ENCODE measurements at places on chromosomes 4 and X.

GRCh38 chr4:10048941-10049697, 27.8 kb upstream of the SLC2A9 start:
- no peaks in the 10 kb centered on the region for H3K27me3 ChIP-seq
- H3K36me3 ChIP-seq: no peaks in the 10 kb centered on the region

DNA sequence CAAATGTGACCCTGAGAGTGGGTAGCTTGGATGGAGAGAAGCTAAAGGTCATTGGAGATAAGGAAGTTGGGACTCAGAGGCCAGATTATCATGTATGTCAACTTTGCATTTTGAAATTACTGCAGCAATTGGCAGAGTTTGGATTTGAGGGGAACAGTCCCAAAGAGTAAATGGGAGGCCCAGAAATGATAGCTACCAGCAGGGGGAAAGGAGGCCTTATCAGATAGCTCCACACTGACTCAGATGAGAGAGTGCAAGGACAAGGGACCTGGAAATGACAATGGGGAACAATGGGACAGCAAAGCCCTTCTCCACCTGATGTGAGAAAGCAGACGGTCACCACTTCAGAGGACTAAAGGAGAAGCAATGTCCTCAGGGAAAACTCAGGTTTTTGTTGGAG, 201.5 kb upstream of the JADE1 start:
- H3K4me3 ChIP-seq: no peak overlapping the region
- no peak for DNase-seq
- no peaks in the 10 kb centered on the region for H3K36me3 ChIP-seq
- H3K27ac ChIP-seq: no peak overlapping the region
- H3K4me1 ChIP-seq: no peaks in the 10 kb centered on the region

GRCh38 chrX:44961817-44962607, 89.0 kb downstream of the KDM6A start:
- H3K4me3 ChIP-seq: no peak overlapping the region
- DNase-seq: no peak
- H3K27me3 ChIP-seq: no peaks in the 10 kb centered on the region
- H3K27ac ChIP-seq: no peak overlapping the region
- no peaks in the 10 kb centered on the region for H3K4me1 ChIP-seq

GRCh38 chr4:169110633-169111032, 100.6 kb upstream of the CBR4 start:
- no peak overlapping the region for H3K4me3 ChIP-seq
- H3K27me3 ChIP-seq: no peaks in the 10 kb centered on the region
- DNase-seq: no peak
- peaks cover 10% of the 10 kb centered on the region for H3K36me3 ChIP-seq
- H3K4me1 ChIP-seq: peaks cover 11% of the 10 kb centered on the region

Measured in HepG2 (cell line).